ENCODE measurements at places on chromosomes 1 and 21.
A peak's percentile ranks its signal among the peaks of the same experiment; 100 is the strongest.

DNA sequence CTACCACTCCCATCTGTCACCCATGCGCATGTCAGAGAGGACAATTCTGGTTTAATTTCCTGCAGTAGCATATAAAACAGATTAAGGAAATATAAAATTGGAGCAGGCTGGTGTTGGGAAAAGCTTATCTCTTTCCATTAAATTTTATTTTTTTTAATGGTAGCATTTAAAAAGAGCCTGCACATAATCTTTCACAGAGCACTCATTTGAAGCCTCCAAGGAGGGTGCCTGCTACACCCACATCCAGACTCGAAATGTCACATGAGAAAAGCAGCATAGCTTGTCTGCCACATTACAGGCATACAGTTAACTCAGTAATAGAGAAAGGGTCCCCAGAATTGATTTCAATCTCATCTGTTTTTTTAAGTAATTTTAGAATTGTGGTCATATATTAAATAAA lies 599.0 kb downstream of the KIF26B start:
- DNase-seq: no peak

DNA sequence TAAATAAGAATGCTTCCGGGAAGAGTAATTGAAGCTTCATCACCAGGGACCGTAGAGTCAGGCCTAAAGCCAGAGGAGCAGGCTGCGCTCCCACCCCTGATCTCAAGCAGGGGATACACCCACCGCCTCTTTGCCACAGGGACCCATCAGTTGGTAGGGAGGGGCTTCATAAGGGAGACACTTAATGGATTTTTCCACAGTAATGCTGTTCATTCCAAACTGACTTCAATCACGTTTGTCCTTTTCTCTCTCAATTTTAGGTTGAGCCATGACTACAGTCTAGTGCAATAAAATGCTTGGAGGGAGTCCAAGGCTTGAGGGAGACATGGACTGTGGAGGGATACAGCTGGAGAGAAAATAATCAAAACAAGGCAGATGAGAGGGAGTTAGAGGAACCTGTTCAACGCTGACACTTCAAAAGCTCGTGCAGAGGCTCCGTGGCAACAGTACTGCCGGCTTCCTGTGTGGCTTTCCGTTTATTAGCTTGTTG lies 111.5 kb downstream of the SEC16B start:
- DNase-seq: no peak

GRCh38 chr1:228015276-228016180 lies 8.7 kb downstream of the WNT3A start:
- DNase-seq: no peak

DNA sequence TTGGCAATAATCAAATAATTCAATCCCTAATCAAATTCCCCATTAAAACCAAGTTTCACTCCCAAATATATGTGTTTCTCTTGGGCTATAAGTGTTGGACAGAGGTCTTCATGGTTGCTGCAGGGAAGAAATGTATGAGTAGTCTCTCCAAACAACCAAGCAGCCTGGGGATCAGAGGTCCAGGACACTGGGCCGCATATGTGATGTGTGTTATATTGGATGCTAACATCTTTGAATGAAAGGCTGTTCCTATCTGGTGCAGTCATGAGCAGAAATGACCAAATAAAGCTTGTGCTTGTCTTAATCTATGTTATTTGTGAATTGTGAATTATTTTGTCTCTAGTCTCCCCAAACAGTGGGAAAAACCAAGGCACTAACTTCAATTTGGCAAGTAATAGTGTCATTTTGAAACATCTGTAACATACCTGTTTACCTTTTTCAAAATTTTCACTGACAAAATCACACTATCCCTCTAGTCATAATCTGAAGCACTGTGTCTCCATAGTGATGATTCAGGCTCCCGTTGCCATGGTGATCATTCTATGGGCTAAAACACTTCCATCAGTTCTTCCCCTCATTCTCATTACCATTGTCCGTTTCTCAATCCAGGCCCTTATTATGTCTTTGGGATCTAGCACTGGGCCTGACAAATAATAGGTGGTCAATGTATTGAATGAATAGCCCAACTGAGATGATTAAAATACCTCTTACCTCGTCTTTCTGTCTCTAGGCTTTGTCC lies 12.5 kb upstream of the TADA1 start:
- no peak for DNase-seq

DNA sequence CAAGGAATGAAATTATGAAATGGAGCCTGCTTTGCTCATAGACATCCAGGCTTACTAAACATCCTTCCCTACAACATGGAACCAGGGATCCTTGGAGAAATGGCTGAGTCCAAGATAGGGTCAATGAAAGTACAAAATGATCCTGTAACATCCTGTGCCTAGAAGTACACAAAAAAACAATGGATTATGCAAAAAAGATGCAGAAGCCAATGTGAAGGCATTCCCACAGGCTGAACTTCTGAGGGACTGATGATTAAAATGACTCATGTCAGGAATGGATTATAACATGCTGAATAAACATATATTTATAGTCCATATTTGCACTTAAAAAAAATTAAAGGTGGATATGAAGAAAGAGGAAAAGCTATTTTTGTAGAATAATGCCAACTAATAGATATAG lies 10.4 kb upstream of the HOOK1 start:
- no peak for DNase-seq

DNA sequence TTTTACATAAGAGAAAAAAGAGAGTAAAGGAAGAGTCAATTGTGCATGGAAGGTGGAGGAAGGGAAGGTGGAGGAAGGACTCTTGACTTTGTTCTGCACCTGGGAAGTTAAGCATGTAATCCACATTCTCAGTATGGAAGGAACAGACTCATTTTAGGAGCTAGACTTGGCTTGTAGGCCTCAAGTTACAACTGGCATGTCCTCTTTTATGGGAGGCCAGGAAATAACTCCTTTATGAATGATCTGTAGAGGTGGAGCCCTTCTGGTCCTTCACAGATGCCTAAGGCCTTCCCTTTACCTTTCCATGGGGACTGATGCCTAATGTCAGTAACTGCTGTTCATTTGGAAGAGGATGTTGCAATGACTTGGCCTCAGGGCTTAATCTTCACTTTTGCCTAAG lies 29.4 kb upstream of the CCSAP start:
- no peak for DNase-seq

DNA sequence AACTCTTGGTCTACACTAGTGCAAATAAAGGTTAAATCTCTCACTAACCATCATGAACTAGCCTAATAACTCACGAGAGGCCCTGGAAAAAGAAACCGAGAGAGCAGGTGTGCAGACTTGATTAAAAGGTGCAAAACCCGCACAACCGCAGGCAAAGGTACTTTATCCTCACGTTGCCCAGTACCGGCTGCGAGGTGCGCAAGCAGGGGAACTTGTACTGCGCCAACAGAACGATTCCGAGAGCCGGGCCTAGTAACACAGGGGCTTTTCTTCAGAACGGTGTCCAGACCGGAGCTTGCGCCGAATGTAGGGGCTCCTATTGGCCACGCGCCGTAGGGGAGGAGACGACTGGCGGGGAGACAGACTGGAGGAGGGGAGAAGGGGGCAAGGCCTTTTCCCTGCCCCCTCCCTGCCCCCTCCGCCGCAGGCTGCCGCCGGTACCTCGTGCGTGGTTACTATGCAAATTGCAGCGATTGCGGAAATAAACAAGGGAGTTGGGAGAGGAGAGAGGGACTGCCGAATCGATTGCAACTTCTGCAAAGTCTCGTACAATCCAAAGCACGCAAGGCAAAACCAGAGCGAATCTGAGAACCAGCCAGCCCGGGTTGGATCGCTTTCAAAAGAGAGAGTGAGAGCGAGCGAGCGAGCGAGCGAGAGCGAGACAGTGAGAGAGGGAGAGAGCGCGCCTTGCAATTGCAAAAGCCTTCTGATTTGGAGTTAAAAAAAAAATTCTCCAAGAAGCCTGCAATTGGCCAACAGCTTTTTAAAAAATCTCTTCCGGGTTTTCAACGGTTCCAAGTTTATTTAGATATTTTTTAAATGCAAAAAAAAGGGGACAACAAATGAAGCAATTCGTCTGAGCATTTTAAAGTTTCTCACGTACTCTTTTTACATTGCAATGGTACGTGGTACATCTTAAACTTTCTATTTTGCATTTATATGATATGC lies 5.4 kb upstream of the NFIA start:
- DNase-seq: peak; percentile 76

GRCh38 chr1:147287133-147287865 lies 44.8 kb downstream of the CHD1L start:
- DNase-seq: no peak

DNA sequence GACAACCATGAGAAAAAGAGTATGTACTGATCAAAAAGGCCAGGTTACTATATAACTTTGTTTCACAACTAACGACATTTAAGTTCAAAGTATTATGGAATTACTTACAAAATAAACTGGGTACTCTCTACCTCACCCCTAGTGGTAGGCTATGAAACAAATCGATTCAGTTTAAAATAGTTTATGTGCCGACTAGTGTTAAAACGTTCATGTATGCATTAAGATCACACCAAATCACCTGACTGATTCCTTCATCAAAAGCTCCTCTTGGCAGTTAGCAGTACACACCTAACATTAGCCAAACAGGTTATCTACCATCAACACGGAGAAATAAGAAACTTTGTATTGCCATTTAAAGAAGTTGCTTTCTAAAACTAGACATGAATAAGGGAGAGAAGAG lies 137.1 kb downstream of the AKT3 start:
- DNase-seq: no peak

DNA sequence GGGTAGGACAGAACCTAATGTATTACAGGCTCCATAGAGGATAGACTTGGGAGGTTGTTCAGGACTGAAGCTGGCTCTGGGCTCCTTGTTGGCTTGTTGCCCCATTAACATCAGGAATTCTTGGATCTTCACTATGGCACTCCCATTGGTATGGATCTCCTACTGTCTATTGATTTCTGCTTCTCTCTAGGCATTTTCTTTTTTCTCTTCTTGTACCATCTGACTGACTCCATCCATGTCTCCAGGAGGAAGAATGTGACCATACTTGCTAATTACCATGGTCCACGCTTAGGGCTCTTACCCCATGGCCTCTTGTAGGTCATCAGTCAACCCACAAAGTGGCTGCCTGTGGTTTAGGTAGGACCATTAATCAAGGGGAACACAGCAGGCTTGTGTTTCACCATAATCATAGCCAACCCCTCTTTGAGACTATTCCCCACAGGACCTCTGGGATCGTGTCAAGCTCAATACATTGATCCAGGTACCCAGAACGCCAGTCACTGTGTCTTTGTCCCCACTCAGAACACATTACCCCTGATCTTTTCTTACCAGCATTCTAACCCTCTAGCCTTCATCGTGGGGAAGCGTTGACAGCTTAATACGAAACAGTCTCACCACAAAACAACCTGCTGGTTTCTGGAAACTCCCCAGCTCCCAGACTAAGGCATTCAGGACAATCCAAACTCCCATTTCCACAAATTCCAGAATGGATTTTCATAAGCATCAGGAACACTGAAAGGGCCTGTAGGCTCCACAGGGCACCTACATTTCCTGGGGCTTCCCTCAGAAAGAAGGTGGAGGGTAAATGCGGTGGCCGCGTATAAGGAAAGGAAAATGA lies 97.1 kb downstream of the ETS2 start:
- DNase-seq: no peak

- no peak for DNase-seq
Observed at GRCh38 chr21:25995278-25995677, 175.3 kb downstream of the APP start.

GRCh38 chr1:109850827-109851226 lies 59.8 kb upstream of the CSF1 start:
- no peak for DNase-seq

GRCh38 chr1:3065797-3066196 lies 3.2 kb upstream of the PRDM16 start:
- no peak for DNase-seq

- DNase-seq: no peak
Observed at GRCh38 chr1:30196457-30196856, 526.9 kb downstream of the MATN1 start.

DNA sequence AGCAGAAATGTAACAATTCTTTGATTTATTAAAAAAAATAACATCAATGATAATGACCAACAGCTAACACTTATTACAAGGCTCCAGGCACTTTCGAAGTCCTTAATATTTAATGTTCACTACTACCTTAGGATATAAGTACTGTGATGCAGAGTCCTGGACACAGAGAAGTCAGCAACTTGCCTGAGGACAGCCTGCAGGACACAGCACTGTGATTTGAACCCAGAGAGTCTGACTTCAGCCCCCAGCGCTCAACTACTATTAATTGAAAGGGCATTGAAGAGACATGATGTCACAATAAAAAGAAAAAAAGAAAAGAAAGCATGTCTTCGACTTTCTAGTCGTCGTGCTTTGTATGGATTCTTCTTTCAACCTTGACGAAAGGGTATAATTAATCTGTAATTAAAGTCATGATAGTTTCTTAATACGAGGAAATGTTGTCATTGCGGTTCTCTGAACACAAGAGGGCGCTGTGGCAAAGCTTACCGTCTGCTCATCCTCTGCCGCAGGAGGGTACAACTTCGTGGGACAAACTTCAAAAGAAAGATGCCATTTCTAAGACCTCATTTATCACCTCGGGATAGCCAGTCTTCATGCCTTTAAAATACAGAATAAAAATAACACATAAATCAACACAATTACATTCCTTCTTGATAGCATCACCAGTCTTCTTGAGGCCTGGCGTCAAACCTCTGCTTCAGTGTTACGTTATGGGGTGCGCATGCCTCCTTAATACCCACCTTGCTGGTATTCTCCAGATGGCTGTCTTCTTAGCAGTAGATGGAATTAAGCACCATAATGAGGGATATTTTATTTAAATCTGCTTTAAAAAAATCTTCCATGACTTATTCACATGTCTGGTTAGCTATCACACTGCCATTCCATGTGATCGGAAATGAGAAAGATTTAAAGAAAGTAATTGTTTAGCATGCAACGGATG lies 240.1 kb downstream of the DISC1 start:
- peak; percentile 6 for DNase-seq

DNA sequence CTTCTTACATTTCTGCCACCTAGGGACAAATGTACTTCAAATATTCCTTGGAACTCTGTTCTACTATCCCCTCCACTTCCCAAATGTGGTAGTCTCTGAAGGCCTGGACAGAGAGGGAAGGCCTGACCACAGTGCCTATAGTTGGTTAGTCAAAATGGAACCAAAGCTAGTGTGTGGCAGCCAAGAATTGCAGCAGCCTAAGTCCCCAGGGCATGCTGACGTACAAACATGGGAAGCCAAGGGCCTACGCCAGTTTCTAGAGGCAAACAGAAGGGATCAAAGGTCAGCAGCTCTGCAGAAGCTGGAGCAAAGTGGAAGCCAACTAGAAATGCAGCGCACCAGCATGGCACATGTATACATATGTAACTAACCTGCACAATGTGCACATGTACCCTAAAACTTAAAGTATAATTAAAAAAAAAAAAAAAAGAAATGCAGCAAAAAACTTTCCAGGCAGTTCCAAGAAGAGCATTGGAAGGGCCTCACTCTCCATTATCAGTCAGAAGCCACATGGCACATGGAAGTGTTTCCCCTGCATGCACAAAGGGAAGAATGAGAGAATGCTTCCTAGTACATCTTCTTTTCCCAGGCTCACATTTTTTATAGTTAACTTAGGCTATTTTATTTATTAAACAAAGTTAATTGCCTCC lies 39.4 kb upstream of the GADD45A start:
- DNase-seq: no peak

- DNase-seq: no peak
Observed at GRCh38 chr21:42840411-42841155, 38.8 kb downstream of the WDR4 start.

GRCh38 chr1:184408580-184408979 lies 21.8 kb downstream of the C1orf21 start:
- no peak for DNase-seq
